ENCODE measurements at places on chromosomes 13 and 19.
A peak's percentile ranks its signal among the peaks of the same experiment; 100 is the strongest.

DNA sequence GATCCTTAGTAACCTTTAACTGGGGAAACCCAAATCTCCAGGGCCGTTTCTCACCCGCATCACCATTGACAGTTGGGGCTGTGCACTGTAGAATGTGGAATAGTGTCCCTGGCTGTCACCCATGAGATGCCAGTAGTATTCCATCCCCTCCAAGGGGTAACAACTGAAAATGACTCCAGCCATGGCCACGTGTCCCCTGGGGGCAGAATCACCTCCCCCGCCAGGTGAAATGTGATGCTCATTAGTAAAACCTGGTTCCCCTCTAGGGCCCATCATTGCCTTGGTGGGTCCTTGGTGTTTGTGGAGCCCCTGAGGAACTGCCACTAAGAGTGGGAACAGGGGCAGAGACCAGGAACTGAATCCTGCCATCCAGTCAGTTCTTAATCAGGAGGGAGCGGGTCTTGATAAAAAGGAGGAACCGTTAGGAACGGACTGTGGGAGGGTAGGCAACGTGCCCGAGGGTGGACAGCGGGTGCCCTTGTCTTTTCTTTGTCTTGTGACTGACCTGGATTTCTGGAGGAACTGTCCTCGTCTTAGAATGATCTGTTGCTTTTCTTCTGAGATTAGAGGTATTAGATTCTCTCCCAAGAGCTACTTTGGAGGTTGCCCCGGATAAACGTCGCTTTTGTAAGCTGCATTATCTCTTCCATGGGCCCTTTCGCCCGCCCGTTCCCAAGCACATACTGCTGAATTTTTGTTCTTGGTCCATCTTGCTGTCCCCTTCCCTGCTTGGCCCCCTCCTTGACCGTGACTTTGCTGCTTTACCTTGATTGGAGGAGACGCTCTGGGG lies 3.5 kb downstream of the MYO9B start:
- no peak for DNase-seq

- no peak for DNase-seq
These were observed 77.4 kb upstream of the NBEA start for GRCh38 chr13:34864671-34865070.

- DNase-seq, result no peak
These were observed 1183.3 kb downstream of the SLITRK1 start for GRCh38 chr13:82698941-82699340.

- DNase-seq, result no peak
These were observed at the start of gene PEAK3 for GRCh38 chr19:2282062-2282861. Gene PEAK3 (minus strand): TSS chr19:2282175. CDS start chr19:2280931, 1,244 bp downstream.

GRCh38 chr13:98930151-98930591 lies 47.7 kb downstream of the DOCK9 start:
- DNase-seq, result no peak

DNA sequence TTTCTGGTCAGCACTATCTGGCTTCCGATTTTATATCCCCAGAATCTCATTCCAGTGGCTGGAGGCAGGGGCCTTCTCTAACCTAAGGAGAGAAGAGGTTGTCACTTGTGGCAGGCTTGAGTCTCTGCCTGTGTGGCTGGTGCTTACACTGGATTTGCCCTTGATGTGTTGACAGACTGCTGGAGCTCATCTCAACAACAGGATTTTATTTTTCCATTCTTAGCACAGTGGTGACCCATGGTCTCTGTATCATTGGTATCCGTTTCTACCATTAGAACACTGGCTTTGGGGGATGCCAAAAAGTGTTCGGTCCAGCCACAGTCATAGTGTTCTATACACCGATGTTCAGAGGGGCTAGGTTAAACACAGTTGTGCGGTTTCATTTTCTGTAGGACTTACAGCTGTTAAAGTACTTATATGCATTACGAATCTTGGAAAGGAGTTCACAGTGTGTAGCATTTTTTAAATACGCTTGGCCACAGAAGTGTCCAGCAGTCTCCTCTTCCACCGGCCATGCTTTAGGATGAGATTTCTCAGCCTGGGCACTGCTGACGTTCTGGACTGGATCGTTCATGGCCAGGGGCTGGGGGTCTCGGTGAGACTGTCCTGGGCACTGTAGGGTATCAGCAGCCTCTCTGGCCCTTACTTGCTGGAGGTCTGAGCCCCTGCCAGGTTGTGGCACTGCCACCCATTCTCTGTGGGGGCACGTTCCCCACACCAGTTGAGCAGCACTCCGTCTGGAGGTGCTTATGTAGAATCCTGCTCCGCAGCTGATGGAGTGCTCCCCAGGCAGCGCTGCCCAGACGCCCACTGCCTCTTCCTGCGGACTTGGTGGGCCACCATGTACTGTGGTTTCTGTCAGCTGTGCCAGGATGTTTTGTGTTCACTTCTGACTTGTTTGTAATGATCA lies 41.4 kb upstream of the TEX29 start:
- DNase-seq, result no peak

- no peak for DNase-seq
These were observed 2.2 kb upstream of the MYADM start for GRCh38 chr19:53865523-53865917.

DNA sequence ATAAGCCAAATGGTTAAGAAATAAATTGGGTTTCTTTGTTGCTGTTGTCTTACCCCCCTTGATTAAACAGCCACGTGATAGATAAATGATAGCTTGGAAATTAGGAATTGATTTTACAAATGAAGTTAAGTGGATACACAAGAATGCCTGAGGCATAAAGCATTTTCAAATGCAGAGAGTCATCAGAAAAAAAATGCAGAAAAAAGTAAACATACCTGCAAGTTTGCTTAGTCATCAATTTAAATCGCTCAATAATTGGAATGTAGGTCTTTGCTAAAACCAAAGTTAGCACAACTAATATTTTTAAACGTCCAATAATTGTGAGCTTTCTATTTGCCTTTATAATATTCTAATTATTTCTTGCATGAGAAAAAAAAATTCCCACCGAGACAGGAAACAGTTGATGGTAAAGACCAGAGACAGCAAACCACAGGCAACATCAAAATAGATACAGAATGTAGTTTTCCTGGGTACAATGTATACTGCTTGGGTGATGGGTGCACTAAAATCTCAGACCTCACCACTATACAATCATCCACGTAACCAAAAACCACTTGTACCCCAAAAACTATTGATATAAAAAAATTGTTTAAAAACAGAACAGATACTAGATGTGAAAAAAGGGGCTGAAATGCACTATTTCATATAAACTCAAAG lies 924.0 kb downstream of the PCDH9 start:
- DNase-seq, result no peak

DNA sequence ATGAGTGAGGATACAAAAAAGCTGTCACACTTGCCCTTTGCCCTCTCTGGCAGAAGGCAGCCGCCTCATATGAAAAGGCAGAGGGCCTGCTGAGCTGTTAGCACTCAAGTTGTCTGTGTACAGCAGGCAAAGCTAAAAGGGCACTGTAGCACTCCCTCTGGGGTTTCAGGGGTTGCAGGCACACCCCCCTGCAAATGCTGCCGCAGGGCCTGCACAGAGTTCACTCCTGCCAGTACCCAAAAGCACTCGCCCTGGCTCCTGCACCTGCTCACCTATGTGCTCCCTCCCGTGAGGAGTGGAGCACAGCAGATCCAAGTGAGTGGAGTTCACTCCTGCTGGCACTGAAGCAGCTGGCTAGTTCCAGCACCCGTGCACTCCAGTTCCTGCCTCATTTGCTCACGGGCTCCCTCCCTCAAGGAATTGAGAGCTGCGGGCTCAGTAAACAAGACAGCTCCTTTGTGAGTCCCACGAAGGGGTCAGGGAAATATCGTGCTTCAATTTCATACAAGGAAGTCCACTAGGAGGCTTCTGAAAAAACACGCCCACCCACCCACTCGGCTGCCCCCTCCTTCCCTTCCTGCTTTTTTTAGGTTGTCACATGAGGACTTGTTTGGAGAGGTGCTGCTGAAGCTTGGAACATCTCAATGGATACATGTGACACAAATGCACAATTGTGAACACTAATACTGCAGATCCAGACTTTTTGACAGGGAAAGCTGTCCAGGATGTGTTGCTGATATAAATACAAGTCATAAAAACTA lies 9.9 kb upstream of the RCBTB2 start:
- no peak for DNase-seq

GRCh38 chr13:33233547-33233946 lies 52.0 kb downstream of the STARD13 start:
- no peak for DNase-seq

- DNase-seq, result no peak
These were observed 13.8 kb downstream of the SPINT2 start for GRCh38 chr19:38277969-38278680.

DNA sequence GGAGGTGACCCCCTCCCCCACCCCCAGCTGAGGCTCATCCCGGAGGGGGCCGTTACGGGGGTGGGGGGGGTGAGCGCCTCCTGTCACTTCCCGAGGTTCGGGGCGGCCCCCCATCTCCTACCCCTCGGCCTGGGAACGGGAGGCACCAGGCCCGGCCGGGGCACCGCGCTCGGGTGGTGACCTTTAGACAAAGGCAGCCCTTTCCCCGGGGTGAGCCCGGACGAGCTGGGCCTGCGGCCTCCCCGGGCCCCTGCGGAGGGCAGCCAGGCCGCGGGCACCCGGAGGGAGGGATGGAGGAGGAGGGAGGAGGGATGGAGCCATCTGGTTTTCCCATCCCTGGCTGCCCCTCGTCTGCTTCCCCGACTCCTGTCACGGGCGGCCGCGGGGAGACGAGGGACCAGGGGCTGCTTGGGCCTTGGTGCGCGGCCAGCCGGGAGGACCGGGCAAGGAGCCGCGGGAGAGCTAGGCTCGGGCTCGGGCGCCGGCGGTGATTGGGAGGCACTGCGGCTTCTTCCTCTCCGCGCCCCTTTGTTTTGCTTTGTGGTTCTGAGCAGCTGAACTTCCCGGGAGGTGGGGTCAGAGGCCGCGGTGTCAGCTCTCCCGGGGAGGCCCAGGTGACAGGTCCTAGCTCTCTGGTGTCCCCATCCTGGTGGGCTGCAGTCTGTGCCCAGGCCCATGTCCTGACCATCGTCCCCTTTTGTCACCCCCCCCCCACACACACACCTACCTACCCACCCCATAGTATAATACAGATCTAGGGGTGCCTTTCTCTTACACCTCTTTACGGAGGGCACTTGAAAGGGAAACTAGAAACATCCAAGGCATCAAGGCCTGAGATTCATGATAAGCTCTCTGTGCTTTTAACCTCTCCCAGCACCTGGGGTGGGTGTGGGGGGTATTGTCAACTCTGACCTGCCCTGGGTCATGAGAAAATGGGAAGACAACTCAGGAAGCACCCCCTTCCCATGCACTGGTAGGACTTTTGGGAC lies 1.3 kb downstream of the BICRA start:
- peak; percentile 44 for DNase-seq

DNA sequence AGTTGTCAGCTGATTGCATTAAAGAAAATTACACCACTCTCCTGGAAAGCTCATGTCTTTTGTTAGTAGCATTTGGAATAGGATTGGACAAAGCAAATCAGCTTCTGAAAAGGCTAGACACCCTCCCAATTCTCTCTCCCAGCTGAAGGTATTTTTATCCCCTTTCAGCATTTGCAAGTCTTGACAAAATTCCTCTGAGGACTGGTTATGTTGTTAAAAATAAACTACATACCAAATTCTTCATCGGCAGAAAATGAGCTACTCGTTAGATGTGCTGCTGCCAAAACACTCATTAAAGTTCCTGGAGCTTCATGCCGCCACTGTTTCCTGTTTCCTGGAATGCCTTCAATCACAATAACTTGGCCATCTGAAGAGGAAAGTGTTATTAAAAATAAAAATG lies 37.1 kb downstream of the UTP14C start:
- no peak for DNase-seq

DNA sequence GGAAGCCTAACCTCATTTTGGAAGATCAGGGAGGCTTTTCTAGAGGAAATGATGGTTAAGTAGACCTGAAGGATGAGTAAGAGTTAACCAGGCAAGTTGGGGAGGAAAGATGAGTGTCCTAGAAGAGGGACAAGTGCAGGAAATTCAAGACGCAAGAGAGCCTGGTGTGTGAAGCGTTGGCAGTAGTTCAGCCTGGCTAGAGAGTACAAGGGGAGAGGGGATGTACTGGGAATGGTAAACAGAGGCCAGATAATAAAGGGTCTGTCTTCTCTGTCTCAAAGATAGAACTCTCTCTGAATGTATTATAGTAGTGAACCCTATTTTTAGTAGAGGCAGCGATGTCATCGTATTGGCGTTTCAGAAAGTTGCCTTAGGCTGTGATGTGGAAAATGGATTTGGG lies 9.7 kb downstream of the DPY19L3 start:
- no peak for DNase-seq

DNA sequence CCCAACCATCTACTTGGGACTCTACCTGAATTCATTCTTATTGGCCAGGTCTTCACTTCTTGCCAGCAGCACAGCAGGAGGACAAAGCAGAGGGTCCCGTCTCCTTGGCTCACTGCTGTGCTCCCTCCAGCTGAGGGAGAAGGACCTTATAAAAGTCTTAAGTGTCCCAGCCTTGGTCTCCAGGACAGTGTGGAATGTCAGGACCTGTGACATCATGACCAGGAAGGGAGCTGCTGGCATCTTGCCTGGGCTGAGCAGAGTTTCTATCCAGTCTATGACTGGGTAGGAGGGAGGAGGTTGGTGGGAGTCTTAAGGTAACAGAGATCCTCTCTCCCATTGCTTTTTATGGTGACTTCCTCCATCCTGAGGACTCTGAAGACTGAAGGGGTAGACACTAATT lies 56.6 kb upstream of the ANKRD10 start:
- DNase-seq, result no peak

GRCh38 chr13:75825161-75825560 lies 189.0 kb downstream of the LMO7 start:
- DNase-seq, result no peak

DNA sequence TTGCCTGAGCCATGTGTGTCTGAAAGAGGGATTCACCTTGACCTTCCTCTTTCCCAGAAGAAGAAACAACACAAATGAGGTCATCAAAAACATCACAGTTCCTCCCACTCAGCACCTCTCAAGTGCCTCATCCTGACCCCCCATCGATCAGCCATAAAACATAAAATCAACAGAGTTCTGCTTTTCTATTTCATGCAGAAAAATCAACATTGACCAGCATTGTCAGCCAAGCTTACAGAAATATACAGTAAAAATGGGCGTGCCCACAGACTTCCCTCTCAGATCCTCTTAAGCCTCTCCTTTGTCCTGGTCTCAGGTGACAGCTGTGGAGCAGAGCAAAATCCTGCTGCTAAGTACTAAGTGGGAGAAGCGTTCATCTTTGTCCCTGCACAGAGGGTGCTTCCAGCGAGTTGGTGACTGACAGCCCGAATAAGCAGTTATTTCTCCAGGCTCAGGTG lies 213.3 kb downstream of the OLFM4 start:
- no peak for DNase-seq

DNA sequence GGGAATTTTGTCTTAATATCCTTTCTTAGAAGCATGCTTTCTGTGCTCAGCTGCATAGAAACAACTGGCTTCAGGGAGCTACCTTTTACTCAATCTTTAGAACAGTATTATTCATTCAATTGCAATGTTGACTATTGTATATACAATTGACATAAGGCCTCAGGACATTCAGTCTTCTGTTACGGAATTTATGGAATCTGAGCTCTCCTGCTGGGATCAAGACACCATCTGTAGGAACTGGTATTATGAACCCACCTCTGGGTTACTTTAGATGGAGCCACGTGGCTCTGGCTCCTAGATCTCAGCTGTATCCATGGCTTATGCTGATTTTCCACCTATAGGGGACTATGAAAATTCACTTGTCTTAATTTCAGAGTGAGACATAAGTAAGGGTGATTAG lies 716.2 kb upstream of the GPC6 start:
- no peak for DNase-seq

All from activated T-helper 1 cell treated with Interleukin-2 at 50 U/mL for 16 hours (primary cell).